ENCODE measurements at places on chromosomes 12 and 14. TPM values are rescaled to one million over a fixed set of nuclear protein-coding genes. Genes with fewer than 3 reads are reported as not detected.

The IL26 gene
- total RNA-seq = not detected

- no peaks in the 10 kb centered on the region for H3K36me3 ChIP-seq
- DNase-seq = peak; percentile 67
- peaks cover 28% of the 10 kb centered on the region for H3K4me1 ChIP-seq
- H3K27ac ChIP-seq = peak overlapping the region; percentile 76
- no peak overlapping the region for H3K4me3 ChIP-seq
These were observed 24.8 kb upstream of the EML1 start for GRCh38 chr14:99768381-99768780.

The KLHL33 gene
- 0.41 TPM for total RNA-seq

The SSTR1 gene
- 0.16 TPM for total RNA-seq

The BCL7A gene
- total RNA-seq = 6.6 TPM

GRCh38 chr14:44428231-44428945 is 78.7 kb downstream of the FSCB start:
- H3K36me3 ChIP-seq = no peaks in the 10 kb centered on the region
- H3K4me3 ChIP-seq = no peak overlapping the region
- H3K27ac ChIP-seq = no peak overlapping the region
- H3K4me1 ChIP-seq = no peaks in the 10 kb centered on the region

The MARCHF9 gene
- total RNA-seq = 10.9 TPM

GRCh38 chr12:105352052-105352451 is 21.6 kb downstream of the C12orf75 start:
- DNase-seq = no peak
- no peak overlapping the region for H3K4me3 ChIP-seq
- no peaks in the 10 kb centered on the region for H3K36me3 ChIP-seq
- H3K27me3 ChIP-seq = no peaks in the 10 kb centered on the region
- H3K4me1 ChIP-seq = no peaks in the 10 kb centered on the region

DNA sequence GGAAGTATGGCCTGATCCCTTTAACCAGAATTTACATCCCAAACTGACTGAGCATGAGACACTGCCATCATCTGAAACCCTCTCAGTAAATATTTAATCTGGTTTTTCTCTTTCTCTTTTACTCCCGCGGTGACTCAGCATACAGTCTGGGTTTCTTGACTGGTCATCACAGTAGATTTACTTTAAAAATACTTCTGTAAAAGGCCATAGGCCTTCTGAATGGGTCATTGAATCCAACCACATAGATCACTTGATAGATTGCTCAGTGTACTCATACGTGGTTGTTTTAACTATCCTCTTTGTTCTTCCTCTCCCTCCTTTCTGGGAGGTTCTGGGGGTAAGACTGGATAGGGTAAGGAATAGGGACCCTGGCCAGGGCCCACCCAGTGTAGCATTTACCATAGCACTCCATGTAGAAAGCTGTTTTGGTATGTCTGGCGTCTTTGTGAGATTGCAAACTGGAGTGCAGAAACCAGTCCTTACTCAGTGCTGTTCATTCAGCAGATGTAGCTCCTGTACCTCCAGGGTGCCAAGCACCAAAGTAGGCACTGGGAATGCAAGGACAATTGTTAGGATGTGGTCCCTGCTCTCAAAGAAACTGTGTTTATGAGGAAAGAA is 165.7 kb downstream of the SRGAP1 start:
- no peak overlapping the region for H3K4me3 ChIP-seq
- H3K27me3 ChIP-seq = no peaks in the 10 kb centered on the region
- DNase-seq = no peak

GRCh38 chr14:76848879-76849278 is 22.7 kb downstream of the LRRC74A start:
- no peaks in the 10 kb centered on the region for H3K4me1 ChIP-seq
- H3K36me3 ChIP-seq = no peaks in the 10 kb centered on the region
- H3K4me3 ChIP-seq = no peak overlapping the region
- no peaks in the 10 kb centered on the region for H3K27me3 ChIP-seq
- no peak for DNase-seq

DNA sequence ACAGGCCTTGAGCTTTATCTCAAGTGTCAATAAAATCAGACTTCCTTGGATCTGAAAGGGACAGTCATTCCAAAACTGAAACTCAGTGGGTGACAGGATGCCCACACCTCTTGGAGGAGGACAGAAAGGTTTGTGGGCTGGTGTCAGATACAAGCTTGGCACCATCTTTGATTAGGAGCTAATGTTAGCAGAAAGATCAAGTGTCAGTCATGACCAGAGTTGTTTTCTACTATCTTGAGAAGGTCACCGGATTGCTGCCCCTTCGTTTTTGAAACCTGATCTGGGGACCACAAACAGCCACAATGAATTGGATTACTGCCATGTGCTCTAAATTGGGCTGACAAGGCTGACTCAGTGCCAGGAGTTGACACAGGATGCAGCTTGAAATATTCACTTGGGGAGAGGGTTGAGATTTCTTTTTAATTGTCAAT is 88.3 kb downstream of the OTOGL start:
- no peaks in the 10 kb centered on the region for H3K27me3 ChIP-seq
- H3K4me3 ChIP-seq = no peak overlapping the region
- no peak for DNase-seq
- peak overlapping the region; percentile 86 for H3K27ac ChIP-seq

Data from sigmoid colon (tissue), 7 donors.